ENCODE measurements at places on chromosomes 11 and 22. TPM values are rescaled to one million over a fixed set of nuclear protein-coding genes. Genes with fewer than 3 reads are reported as not detected.

DNA sequence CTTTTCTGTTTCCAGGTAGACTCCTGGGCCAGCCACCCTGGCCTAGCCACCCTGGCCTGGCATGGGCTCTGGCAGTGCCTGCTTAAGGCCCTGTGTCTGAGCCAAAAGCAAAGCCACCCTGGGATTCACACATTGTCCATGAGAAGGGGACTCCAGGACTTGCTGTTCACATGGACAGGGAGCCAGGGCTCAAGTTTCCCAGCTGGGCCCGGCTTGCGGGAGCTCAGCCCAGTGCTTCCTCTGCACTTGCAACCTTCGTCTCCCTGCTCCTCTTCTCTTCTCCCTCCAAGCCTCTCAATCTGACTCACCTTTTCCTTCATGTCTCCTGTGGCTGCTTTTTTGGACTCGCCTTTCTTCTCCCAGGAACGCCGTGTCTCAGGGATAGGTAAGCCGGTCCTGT is 130.3 kb downstream of the MICAL2 start:
- H3K27ac ChIP-seq, result no peak overlapping the region
- H3K27me3 ChIP-seq, result no peaks in the 10 kb centered on the region
- H3K4me1 ChIP-seq, result peaks cover 26% of the 10 kb centered on the region
- no peaks in the 10 kb centered on the region for H3K36me3 ChIP-seq

Gene OR8G5
- polyA plus RNA-seq, result not detected

- no peak overlapping the region for H3K27ac ChIP-seq
- no peaks in the 10 kb centered on the region for H3K27me3 ChIP-seq
- H3K4me1 ChIP-seq, result no peaks in the 10 kb centered on the region
- no peak for DNase-seq
- H3K4me3 ChIP-seq, result no peak overlapping the region
- H3K36me3 ChIP-seq, result no peaks in the 10 kb centered on the region
Observed at GRCh38 chr11:91850533-91851275, 373.9 kb upstream of the FAT3 start.

Gene GRM5
- not detected for polyA plus RNA-seq

DNA sequence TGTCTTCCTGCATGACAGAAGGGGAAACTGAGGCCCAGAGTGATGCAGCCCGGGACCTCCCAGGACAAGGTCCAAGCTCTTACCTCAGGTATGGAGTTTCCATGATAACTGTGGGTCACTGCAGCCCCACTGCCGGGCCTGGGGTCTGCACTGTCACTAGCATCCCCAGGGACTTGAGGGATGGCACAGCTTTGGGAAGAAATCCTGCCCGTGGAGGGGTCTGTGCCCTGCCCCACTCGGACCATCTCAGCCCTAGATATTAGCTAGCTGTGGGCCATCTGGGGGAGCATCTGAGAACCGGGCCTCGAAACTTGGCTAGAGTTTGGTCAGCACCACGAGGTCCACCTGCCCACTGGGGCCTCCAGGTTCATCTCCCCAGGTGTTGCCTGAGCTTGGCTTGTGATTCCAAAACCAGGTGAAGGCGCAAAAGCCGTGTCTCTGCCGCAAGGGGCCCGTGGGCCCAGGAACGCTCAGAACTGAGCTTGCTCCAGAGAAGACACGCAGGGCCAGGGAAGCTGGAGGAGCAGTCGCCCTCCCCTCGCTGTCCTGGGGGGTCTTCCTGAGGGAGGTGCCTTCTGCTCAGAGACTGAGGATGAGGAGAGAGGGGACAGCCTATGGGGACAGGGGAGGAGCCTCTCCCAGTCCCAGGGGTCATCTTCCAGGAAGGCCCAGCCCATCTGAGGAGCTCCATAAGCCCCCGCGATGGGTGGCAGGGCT is 4.8 kb downstream of the LINC01488 start:
- H3K27me3 ChIP-seq, result no peaks in the 10 kb centered on the region
- no peaks in the 10 kb centered on the region for H3K4me1 ChIP-seq
- peak; percentile 54 for DNase-seq
- H3K36me3 ChIP-seq, result no peaks in the 10 kb centered on the region

GRCh38 chr11:109914038-109914437 is 179.2 kb upstream of the ZC3H12C start:
- no peak overlapping the region for H3K4me3 ChIP-seq
- H3K4me1 ChIP-seq, result no peaks in the 10 kb centered on the region
- DNase-seq, result no peak
- no peaks in the 10 kb centered on the region for H3K36me3 ChIP-seq

GRCh38 chr22:37953062-37953436 is 352 bp downstream of the C22orf23 start:
- H3K4me1 ChIP-seq, result peaks cover 14% of the 10 kb centered on the region
- H3K27me3 ChIP-seq, result peaks cover 8% of the 10 kb centered on the region
- H3K27ac ChIP-seq, result no peak overlapping the region
- H3K36me3 ChIP-seq, result peaks cover 12% of the 10 kb centered on the region
- peak overlapping the region; percentile 96 for H3K4me3 ChIP-seq

Data from spleen (tissue), 13 donors.